ENCODE measurements at places on chromosomes 1 and 21. TPM values are rescaled to one million over a fixed set of nuclear protein-coding genes. Genes with fewer than 3 reads are reported as not detected.

- no peak for DNase-seq
These were observed 1.6 kb downstream of the SMPDL3B start for GRCh38 chr1:27936370-27936769.

DNA sequence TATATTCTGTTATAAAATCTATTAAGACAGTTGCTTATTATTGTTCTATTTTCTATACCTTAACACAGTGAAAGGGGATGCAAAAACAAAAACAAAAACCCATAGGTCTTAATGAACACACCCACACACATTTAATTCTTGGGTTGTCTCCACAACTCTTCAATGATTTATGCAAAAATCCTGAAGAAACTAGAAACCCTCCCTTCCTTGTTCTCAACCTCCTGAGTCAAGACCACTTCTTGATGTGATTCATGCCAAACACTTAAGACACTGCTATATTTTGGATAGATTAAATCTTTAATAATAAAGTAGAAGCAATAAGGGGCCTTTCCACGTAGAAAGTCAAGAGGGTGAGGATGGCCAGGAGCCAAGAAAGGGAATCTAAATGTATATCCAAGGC is 23.4 kb downstream of the SCAF4 start:
- no peak for DNase-seq

DNA sequence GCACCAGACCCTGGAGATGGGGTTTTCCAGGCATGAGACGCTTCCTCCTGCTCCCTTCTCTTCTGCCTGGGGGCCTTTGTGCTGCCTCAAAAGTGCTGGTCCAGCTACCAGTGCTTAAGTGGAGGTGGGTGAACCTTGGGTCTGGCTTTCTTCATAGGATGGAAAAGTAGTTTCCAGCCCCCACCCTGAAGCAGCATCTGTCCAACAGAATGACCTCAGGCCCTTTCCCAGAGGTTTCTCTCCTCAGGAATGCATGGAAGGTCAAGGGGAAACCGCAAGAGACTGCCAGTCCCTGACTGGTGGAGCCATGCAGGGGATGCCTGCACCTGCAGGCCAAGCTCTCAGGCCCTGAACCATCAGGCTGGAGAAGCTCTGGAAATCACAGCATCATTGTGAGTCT is 63.8 kb downstream of the HMGB4 start:
- DNase-seq, result no peak

DNA sequence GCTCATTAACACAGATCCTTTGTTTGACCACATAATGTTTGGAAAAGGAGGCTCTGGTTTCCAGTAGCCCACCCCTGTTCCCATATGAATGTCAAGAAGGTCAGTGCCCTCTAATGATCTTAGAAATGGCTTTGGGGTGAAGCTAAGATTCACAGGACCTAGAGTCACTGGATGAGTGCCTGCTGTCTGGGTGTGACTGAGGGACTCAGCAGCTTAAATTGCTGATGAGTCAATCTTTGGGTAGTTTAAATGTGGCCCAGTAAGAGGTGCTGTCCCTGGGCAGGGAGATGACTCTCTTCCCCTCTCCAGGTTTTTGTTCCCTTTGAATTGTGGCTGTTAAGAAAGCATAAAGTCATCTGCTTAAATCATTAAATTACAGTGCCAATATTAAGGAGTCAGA is 50.6 kb downstream of the L1TD1 start:
- DNase-seq, result no peak

UTP25 gene
- 19.9 TPM for total RNA-seq

FCRL5 gene
- total RNA-seq, result 0.28 TPM

- DNase-seq, result no peak
These were observed 36.4 kb upstream of the COL11A1 start for GRCh38 chr1:103144681-103145080.

KAZN gene
- total RNA-seq, result 0.40 TPM

DNA sequence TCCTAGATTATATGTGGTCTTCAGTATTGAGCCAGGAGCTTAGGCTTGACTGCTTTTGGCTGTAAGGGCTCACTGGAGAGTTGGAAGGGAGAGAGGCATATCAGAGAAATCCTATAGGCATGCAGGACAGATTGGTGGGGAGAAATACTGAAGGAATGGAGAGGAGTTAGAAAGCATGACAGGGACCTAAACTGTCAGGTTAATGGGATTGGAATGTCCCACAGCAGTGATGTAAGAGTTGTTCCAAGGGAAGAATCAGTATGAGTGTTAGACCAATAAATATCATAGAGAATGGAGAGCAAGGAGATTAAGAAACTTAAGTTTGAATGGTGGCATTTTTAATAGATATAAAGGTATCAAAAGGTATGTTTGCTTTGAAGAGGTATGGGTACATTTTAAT is 39.7 kb downstream of the SLC35A3 start:
- DNase-seq, result no peak

DNA sequence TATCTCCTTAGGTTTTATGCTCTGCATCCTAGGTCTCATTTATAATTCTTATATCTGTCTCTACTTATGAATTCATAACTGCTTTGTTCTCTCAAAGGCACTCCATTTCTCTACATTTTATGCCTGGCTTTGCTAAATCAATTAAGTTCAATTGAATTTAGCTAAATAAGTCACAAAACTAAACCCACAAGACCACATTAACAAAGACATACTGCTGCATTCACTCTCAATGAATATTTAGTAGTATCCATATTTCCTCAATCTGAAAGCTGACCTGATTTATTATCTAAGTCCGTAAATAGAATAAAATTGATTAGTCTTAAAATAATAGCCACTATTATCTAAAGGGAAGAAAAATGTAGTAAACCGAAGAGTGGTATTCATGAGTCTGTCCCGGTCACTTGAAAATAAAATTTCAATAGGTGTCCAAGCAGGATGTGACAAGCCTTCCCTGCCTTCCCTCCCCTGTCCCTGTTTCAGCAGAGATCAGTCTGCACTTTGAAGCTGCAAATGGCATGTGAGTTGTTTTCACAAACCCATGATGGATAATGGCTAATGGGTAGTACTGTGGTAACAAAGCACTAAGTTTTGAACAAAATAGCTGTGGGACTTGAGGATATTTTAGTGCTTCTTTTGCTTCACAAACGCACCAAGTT is 295.0 kb upstream of the NCAM2 start:
- no peak for DNase-seq

DNA sequence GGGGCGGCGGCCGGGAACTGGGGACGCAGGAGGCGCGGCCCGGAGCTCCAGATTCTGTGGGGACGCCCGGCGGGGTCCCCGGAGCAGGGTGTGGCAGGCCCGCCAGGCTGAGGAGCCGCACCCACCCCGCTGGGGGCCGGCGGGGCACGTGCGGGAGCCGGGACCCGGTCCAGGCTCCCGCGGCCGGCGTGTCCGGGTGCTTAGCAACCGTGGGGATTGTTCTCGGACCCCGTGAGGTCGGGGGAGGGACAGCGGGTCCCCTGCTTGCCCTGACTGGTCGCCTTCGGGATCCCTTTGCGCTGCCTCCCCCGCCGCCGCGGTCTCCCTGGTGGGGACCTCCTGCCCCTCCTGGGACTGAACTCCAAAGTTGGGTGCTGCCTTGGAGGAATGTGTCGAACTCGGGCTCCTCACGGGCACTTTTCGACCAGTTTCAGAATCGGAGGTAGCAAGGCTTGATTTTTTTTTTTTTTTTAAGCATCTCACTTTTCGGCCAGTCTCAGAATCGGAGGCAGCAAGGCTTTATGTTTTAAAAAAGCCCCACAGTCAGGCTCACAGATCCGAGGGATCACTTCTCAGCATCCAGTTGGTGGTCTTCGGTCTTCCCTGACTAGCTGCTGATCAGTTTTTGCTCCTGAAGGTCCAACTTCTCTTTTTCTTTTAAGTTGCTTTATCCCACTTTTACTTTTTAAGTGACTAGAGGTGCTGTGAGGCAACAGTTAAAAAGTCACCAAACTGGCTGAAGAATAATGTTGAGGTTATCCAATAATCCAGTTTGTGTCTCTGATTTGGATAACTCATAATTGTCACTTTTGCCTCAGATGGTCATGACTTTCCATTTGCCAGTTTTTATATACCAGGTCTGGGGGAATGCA is 648 bp downstream of the FAM76A start:
- peak; percentile 4 for DNase-seq

DNA sequence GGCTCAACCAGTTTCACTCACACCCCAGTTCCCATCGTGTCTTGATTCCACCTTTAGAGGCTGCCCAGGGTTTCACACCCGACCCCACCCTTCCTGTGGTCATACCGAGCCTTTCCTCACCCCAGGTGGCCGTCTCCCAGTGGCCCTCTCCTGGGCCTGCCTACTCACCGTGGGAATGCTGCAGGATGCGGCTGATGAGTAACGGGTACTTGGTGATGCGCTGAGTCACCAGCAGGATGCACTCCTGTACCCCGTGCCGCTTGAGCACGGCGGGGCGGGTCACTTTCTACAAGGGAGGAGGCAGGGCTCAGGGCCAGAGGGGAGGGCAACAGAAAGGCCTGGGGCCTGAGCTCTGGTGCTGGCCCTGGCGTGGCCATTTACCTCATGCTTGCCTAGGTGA is 16.4 kb downstream of the ARHGEF2 start:
- no peak for DNase-seq

SH2D1B gene
- total RNA-seq, result 1.5 TPM

DNA sequence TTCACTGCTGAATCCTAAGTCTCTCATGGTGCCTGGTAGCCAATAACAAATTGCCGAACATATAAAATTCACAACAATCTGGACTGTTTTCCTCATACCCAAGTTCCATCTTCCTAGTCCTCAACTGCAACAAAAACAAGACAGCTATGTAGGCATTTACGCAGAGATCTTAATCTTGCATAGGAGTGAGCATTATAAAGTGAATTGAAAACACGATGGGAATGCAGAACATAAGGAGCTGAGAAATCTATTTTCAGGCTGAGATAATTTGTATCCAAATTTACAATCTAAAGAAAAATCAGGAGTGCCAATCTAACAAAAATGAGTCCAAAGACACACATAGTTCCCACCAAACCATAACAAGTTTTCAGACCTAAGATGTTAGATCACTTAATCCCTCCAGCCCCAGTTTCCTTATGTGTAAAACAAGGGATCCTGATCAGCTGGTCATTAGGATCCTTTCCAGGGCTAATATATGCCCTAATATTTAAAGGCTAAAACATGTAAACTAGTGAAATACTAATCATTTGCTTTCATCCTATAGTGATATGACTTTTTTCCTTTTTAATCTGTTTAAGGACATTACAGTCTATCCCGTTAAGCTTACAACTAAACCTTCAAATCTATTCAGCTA is 1.9 kb downstream of the SLC16A1 start:
- no peak for DNase-seq

TTLL10 gene
- total RNA-seq, result 0.53 TPM

FMOD gene
- total RNA-seq, result 0.41 TPM

- no peak for DNase-seq
These were observed 838.2 kb upstream of the B3GALT2 start for GRCh38 chr1:194024659-194025058.

ASPM gene
- 0.49 TPM for total RNA-seq

- DNase-seq, result no peak
These were observed 121.3 kb upstream of the PAPPA2 start for GRCh38 chr1:176341656-176342055.

GRCh38 chr1:181767001-181767708 is 283.8 kb downstream of the CACNA1E start:
- DNase-seq, result no peak

- DNase-seq, result no peak
These were observed 18.9 kb upstream of the SLC26A9 start for GRCh38 chr1:205961991-205962820.

DNA sequence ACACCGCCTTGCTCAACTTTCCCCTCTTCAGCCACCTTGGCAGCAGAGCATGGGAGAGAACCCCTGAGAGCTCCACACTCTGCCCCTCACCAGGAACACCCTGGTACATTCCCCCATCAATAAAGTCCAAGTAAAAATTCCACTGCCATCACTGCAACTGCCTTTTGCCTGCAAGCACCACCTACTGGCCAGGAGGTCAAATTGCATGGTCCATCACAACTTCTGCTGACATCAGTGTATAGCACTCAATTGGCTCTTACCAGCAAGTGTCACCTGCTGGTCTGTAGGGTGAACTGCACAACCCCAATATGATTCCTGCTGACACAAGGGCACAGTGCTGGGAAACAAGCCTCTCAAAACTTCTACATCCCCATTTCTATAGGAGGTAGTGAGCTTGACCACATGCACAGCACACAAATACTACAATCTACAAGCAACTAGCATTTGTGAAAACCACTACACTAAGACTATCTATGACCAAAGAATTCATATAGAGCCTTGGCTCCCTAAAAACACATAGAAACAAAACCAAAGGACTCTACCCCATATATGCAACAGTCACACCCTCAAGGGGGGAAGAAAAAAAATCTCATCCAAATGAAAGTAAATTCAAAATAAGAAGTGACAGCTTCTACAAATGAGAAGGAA is 69.2 kb downstream of the FASLG start:
- peak; percentile 23 for DNase-seq

TAF13 gene
- 8.7 TPM for total RNA-seq

DNA sequence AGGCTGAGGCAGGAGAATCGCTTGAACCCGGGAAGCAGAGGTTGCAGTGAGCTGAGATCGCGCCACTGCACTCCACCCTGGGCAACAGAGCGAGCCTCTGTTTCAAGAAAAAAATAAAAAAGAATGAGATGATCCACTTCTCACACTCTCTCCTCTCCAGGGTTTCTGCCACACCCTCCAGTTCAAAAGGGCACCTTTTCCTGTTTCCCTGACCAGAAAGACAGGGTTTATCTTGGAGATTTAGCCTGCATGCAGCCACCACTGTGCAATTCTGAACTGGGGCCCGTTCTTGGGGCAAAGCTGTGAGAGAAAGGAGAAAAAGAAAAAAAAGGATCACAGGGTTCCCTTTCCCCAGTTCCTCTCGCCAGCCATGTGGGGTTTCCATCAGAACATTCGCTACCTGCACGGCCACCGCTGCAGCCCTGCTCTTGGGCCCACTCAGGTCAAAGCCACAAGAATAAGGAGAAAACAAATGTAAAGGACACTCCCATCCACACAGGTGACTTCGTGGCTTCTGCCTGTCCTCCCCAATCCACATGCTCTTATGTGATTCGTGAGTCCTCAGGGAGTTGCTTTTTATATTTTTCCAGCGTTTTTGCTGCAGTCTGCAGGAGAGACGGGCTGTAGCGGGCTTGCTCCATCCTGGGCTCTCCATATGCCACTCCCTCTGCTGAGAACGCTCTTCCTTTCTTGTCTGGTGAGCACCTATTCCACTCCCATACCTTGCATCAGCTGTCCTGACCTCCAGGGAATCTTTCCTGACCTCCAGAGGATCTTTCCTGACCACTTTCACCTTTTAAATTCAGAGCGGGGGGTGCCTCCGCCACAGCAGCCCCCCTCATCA is 26.4 kb downstream of the GNG4 start:
- no peak for DNase-seq

ARMH1 gene
- 99.8 TPM for total RNA-seq

Data from T-cell (primary cell).